Astrocyte of the spinal cord (primary cell): ENCODE measurements at places on chromosomes 13 and 19.

GRCh38 chr19:13078897-13079541 lies 23.6 kb downstream of the LYL1 start:
- DNase-seq, result no peak

DNA sequence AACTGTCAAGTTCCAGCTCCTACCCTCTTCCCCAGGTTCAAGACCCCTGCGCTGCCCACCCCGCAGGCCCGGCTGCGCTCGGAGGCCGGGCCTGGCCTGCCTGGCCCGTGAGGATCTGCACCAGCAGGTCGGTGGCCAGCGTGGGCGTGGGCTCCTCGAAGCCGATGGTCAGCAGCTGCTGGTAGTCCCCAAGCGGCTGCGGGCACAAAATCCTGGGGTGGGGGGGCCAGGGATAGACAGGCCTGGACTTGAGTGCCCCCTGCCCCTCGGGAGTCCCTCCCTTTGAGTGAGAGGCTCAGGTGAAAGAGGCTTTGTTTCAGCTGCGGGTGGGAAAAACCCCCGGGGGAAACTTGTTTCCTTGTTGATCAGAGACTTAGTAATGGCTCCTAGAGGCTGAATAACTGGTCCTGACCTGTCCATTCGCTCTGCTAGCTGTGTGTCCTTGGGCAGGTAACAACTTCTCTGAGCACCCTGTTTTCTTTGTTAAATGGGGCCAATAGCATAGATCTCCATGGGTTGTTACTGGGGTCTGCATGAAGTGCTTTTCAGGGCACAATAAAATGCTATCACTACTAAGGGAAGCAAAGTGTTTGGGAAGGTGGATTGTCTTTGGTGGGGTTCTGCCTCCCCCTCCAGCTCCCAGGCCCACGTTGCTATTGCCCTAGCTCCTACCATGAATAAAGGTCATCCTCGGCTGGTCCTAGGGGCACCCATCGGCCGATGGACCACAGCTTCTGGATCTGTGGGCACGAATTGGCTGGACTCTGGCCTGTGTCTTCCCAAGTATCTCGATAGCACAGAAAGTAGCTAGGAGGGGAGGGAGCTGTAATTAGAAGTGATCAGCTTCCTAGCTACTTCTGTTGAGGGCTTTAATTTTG lies 3.5 kb downstream of the C19orf67 start:
- no peak for DNase-seq

DNA sequence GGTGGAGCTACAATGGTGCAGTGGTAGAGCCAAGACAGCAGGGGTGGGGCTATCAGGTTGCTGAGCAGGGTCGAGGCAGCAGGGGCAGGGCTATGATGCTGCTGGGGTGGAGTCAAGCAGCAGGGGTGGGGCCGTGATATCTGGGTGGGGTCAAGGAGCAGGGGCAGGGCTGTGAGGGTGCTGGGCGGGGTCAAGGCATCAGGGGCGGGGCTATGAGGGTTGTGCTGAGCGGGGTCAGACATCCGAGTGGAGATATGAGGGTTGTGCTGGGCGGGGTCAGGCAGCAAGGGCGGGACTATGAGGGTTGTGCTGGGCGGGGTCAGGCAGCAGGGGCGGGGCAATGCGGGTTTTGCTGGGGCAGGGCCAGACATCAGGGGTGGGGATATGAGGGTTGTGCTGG lies 14.7 kb downstream of the HCN2 start:
- no peak for DNase-seq

DNA sequence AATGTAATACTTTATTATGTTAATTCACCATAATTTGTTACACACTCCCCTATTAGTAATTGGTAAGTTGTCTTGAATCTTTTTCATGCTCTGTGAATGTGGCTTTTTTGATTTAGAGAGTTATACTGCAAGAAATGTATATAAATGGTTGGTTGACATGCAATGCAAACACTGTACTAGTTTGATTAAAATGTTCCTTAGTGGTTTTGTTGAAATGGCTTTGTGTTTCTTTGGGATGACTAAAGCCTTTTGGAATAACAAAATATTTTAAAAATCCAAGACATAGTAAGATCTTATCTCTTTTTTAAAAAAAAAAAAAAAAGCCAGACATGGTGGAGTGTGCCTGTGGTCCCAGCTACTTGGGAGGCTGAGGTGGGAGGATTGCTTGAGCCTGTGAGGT lies 10.5 kb downstream of the LAMP1 start:
- DNase-seq, result no peak

DNA sequence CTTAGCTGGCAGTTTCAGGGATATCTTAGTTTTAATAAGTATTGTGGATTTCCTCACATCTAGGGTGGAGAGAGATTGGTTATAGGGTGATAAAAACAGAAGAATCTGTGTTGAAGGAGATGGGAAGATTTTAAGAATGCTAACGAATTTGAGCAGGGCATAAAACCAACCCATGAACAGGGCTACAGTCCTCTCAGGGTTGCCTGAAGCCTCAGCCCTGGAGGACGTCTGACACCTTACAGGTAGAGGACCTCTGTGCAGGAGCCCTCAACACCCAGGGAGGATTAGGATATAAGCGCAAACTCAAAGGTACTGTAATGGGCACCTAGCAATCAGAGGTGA lies 461 bp upstream of the WASF3 start:
- no peak for DNase-seq

DNA sequence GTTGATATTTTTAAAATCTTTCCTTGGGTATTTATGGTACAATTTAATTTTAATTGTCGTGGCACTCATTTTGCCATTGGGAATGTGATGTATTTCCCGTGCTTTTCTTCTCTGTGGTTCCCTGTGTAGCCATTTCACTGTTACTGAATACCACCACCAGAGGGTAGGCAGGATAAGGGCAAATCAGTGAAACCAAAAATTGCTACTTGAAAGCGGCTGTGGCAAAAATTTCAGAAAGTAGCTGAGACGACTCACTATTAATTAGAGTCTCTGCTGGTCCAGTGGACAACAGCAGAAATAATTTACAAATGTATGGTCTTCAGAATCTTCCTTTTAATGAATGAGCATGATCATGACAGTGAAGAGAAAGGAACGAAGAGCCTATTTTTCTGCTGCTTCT lies 34.4 kb upstream of the MIR17HG start:
- peak; percentile 3 for DNase-seq

DNA sequence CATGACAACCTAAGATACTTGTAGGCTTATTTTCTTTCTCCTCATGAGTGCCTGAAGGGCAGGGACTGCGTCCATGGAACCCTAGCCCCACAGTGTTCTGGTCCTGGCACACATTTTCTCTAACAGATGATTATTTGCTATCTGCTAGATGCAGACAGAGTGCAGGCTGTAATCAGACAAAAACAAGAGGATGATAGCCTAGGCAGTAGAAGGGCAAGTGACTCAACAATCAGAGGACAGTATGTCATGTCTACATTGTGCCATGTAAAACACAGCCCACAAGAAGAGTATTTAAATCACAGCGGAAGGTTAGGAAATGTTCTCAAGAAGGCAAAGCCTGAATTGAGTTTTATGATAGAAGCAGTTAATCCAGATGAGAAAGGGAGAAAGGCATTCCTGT lies 29.3 kb downstream of the MIPEP start:
- DNase-seq, result no peak
